Effector memory CD4-positive, alpha-beta T cell (primary cell): ENCODE measurements at places on chromosomes 7 and 10.

- no peak for DNase-seq
Observed at GRCh38 chr10:72694476-72695369, 2.8 kb downstream of the MCU start.

GRCh38 chr7:101629171-101629570 is at the start of gene MYL10:
MYL10 (minus strand) TSS chr7:101629296; CDS start chr7:101629118, 178 bp downstream.
- no peak for DNase-seq

- no peak for DNase-seq
Observed at GRCh38 chr10:61503051-61503450, 49.9 kb upstream of the TMEM26 start.

- no peak for DNase-seq
Observed at GRCh38 chr10:11355592-11355991, 255.9 kb downstream of the USP6NL start.

- no peak for DNase-seq
Observed at GRCh38 chr10:99234041-99234790, 1.4 kb downstream of the HPSE2 start.

DNA sequence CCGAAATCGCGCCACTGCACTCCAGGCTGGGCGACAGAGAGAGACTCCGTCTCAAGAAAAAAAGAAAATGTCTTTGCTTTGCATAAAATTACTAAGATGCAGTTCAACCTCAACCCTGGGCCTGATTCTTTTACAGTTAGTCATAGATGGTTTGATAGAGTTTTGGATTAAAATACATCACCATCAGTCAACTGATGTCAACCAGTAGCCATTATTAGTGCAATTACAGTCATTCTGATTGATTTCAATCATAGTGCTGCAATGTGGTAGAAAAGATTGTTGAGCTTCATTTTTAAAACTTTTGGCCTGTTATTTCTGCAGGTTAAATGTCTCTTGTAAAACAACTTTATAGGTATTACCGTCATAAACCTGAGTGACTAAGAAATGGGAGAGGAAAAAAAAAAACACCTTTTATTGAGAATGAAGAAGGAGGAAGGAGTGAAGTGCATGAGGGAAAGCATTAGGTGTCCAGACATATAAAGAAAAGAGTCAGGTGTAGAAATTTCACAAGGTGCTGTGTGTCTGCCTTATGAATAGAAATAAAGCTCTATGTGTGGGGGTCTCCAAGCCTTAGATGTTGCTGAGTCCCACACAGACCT is 150.6 kb downstream of the TRIL start:
- DNase-seq = no peak

DNA sequence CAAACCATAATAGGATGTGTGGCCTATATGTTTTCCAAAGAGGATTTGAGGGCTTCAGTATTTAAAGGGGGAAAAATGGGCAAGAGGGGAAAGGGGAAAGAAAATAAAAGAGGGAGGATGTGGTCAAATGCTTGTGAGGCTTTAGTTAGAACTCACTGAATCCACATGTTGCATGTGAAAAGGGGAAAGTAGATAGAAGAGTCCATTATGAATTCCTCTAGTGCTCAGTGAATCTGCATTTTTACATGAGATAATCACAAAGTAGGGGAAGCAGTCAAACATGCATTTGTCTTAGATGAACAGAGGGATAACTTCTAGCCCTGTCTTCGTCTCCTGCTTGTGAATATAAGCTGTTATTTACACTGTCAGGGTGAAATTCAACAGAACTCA is 24.6 kb upstream of the AKAP9 start:
- DNase-seq = no peak

DNA sequence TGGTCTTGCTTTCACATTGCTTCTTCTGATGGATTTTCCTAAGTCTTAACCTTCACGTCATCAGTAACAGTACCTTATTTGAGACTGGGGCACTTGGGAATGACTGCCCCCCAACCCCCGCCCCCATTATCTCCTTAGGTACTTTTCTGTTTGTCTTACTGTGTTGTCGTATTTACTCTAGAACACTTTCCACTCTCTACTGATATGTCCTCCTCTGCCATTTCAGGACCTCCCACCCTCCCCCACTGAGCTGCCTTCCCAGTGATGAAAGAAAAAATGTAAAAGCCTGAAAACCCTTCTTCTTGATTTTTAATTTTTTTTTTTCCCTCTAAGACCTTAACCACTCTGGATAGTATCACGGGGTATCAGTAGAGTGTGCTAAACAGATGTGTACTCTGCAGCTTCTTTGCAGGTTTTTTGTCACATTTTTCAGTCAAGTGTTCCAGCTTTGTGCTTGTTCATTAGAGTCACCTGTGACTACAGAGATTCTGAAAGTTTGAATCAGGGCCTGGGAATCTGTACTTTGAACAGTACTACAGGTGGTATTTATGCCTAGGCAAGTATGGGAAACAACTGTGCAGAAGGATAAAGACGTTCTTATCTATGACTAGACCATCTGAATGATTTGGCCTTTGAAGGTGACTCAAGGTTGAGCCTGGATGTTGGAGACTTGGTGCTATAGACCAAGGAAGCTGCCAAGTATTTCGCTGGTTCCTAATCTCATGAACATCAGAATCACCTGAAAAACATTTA is 8.3 kb downstream of the CALU start:
- DNase-seq = no peak

DNA sequence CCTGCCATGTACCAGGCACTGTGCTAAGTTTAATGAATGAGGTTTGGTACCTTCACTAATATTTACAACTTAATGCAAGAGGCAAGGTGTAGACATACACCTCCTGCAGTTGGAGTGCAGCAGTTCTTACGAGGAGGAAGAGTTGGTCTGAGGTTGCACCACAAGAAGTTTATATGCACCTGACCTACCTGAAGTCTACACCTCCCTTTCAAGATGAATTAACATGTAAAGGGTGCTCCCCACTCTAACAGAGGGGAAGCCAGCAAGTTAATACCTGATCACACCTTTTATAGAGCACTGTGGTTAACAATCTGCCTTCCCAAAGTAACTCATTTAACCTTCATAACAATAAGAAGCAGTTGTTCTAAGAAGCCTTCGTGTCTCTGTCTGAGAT is 120.0 kb downstream of the LYZL1 start:
- no peak for DNase-seq

- no peak for DNase-seq
Observed at GRCh38 chr7:79590391-79590790, 136.9 kb upstream of the MAGI2 start.

GRCh38 chr10:105592468-105592867 is 951.4 kb downstream of the SORCS3 start:
- DNase-seq = no peak

GRCh38 chr7:142645777-142646176 is 103.5 kb upstream of the PRSS1 start:
- DNase-seq = no peak

DNA sequence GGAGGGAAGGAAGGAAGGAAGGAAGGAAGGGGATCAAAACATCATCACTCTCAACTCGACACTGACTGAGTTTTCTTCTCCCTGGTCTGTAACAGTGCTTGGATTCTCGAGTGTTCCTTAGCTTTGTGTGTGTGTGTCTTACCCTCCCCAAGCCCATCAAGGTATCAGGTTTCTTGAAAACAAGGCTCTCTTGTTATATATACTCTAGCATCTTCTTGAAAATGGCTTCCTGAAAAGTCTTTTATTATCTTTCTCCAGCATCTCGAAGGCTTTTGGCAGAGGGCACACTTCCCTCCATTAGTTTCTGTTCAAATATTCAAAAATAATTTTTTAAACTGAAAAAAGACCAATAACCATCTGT is 13.4 kb downstream of the SERPINE1 start:
- DNase-seq = no peak

DNA sequence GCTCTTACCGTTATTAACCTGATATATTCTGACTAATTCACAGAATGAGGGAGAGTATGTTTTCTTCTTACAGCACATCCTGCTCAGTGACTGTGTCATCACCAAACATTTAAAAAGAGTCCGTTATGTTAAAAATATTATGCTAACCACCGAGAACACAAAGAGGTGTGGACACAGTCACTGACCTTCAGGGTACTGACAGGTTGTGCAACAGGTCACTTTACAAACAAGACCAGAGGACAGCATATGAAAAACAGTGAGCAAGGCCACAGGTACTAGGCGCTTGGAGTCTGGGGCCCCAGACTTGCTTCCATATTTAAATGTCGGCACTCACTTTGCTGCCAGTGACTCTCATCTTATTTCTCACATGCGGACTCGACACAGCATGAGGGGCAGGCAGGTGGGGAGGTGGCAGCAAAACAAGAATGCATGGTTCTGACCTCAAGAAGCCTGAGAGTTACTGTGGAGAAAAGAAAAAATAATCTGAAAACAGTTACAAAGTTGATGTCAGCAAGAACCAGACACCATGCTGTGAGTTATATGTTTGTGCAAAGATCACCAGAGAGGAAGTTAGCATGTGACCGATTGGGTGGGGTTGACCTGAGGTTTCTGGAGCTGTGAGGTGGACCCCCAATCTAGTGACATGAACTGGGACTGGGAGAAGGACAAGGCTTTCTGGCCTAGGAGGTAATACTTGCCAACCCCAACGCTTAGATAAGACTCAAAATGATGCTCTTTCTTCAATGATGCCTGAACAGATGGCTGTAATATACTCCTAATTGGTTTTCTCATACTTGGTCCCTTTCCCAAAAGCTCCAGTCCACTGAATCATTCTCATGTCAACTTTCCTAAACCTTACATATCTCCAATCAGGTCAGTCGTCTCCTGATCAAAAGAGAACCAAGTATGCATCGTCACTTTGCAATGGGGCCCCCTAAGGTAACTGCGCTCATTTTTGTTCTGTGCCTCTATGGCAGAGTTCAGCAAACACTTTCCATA is 102.4 kb downstream of the HIPK2 start:
- DNase-seq = no peak

- DNase-seq = no peak
Observed at GRCh38 chr10:78757344-78757925, 311.3 kb upstream of the ZMIZ1 start.

DNA sequence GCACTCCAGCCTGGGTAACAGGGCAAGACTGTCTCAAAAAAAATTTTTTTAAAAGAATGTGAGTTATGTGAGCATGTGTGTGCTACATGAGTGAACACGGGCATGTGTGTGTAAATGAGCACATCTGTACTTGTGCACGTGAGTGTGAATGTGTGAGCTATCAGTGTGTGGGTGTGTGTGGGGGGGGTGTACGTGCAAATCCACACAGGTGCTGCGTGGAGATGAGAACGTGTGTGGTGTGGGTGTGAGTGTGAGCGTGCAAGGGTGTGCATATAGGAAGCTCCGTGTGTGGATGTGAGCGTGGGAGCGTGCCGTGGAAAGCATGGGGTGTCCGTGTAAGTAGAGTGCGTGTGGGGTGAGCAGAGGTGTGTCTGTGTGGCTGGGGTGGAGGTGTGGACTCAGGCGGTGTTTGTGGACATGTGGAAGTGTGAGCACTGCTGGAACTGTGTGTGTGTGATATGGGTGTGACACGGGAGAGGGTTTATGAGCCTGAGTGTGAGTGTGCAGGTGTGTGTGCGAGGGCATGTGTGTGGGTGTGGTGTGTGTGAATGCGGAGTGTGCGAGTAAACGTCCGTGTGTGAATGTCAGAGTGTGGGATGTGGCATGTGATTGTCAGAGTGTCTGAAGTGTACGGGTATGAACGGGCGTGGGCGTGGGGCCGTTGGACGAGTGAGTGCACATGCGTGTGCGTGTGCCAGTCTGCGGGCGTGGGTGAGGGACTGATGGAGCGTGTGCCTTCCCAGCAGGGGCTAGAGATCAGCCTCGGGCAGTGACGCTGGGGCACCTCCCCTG is 45.9 kb upstream of the TNRC18 start:
- no peak for DNase-seq

DNA sequence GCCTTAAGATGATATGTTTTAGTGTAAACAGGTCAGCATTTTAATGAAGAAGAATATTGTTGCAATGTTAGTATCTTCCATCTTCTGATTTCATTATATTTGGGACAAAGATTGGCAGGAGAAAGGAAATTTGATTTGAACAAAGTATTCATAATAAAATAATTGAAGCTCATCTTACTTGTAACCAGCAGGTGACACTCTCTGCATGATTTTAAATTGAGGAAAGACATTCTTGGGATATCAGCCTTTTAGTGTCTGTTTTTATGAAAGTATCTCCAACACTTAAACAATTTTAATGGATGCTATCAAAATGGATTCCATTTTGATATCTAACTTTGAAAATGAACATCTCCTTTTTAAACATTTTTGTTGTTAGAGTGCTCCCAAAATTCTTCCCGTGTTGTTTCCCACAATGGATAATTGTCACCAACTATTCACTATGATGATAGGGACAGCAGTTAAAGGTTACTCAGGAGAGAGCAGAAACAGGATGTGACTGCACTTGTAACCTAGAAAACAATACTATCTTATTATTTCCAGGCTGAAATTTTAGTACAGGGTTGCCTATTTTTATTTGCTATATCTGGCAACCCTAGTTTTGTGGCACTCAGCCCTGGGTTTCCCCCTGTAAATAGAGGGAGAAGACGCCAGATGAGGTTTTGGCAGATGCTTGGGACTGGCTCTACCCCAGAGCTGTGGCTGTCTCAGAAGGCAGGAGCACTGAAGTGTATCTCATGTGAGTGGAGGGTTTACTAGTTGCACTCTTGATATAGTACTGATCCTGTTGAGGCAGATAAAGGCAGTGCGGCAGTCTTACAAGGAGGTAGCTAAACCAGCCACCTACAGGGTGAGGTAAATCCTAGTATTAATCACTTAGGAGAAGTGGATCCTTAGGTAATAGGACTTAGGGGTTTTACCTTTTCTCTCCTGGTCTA is 31.0 kb upstream of the ABCB4 start:
- DNase-seq = no peak

DNA sequence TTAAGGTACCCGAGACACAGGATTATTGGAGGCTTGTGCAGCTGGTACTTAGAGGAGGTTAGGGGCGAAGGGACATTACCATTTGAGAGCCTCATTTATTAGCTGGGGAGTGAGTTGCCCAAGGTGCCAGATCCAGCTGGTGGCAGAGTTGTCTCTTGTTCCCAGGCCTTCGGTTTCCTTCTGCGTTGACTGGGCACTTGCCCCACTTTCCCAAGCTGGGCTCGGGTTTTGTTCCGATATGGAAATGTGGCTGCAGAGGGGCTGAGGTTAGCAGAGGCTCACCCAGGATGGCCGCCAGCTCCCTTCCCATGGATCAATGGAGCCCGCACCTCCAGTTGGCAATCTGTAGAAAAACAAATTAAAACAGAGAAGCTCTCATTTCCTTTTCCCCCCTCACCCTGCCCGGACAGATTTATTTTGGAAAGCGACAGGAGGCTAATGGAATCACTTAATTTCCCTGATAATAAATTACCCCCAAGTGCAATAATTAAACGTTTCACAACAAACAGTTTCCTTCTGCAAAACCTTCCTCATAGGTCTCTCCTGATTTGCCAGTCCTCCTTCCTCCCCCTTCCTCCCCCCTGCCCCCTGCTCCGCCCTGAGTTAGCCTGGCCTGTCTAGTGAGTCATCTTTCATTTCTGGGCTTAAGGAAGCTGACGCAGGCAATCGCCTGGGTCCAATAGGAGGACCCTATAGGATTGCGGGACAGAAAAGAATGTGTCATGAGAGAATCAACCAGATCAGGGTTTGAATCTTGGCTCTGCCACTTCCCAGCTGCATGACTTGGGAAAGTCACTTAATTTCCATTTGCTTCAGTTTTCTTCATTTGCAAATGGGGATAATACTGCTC is 51.7 kb downstream of the ADRA2A start:
- DNase-seq = no peak
